Hematopoietic multipotent progenitor cell treated with erythropoietin and hydrocortisone succinate and interleukin-3 and kit ligand, for 17 days (in vitro differentiated cells): ENCODE measurements at places on chromosomes 6 and 20.

GRCh38 chr20:34112600-34113101, 608 bp upstream of the EIF2S2 start:
- DNase-seq: no peak

GRCh38 chr6:75275067-75275466, 9.5 kb downstream of the TMEM30A start:
- DNase-seq: no peak

GRCh38 chr6:76124018-76124417, 51.6 kb upstream of the IMPG1 start:
- no peak for DNase-seq

DNA sequence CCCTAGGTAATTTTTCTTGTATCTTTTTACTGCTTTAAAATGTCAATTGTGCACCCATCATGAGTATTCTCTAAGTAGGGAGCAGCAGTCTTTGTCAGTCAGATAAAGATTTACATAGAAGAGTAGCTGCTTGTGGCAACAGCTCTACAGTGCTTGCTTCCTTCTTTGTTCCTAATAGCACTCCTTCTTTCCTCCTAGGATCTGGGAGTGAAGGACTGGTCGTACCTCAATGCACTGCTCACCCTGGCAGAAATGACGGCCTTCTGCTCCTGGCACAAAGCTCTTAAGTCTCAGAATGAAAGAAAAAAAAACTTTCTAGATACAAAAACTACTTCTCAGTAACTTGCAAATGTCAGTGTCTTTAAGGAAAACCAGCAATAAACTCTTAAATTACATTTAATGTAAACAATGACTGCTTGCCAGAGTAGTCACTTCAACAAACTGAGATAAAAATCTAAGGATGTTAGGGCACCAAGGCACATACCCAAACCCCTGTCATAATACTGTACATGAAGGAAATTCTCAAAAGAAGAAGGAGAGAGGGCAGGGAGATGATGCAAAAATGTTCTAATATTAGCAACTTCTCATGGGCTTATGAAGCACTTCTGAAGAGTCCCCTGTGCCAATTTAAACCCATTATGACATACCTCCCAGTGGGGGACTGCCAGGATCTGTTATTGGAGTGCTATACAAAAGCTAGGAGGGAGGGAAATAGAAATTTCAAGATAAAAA, 34.0 kb downstream of the NCOA6 start:
- no peak for DNase-seq

DNA sequence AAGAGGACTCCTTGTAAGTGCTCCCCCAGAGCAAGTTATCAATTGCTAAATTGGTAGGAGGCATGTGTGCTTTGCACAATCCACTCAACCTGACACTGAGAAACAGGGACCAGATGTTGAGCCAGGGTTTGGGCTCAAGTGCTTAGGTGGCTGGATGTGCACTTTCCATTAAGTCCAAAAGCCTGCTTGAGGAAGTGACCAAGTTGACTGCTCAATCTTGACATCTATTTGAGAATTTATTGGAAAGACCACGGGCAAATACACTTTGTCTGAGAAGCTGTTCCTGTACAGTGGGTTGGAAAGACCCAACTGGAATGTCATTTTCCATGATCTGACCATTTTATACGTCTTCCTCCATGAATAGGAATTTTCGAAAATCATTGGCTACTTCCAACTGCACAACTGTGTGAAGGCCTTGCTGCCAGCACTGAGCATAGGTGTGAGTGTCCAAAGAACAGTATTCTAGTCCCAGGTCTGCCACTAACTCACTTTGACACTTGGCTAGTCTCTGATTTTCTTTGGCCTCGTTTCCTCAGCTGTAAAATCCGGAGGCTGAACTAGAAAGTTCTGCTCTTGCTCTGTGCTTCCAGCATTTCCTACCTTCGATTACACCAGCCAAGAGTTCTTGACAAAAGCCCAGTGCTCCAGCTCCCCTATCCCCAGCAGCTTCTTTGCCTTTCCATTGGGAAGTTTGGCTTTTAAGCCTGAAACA, 186.9 kb upstream of the ECI2 start:
- no peak for DNase-seq

DNA sequence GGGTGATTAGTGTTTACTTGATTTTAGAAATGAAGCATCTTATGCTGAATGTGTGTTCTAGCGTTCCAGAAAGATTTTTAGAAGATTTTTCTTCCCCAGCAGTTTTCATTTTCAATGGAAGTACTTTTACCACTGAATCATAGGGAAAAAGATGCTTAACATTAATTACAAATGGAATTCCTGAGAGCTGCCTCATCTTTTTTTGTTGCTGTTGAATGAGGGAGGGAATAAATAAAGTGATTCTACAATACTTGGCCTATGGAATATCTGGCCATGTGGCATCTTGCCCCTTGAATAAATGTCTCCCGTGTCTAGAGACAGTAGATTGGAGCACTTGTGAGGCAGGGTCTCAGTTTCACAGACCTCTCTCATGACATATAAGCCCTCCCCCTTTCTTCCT, 44.1 kb upstream of the SLC22A1 start:
- DNase-seq: no peak

DNA sequence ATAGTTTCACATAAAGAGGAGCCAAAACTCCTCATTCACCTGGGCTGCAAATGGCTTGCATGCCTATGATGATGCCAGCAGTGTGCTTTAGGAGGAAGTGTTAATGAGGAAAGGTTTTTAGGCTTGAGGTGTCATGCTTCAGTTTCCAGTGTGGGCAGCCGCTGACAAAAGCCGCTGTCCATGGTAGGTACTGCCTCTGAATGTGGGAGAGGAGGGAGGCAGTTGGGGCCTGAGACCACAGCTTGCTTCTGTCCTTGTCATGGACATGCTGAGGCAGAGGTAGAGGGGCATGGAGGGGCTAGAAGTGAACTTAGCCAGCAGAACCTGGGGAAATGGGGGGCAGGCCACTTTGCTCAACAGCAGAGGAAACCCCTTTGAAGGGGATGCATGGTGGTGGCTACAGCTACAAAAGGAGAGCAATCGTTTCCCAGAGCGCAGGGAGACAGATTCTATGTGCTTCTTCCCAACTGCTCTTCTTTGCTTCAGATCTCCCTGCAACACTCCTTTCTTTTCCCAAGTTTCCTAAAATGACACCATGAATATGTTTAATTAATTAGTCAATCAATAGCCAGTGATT, 372.1 kb upstream of the CNR1 start:
- no peak for DNase-seq

DNA sequence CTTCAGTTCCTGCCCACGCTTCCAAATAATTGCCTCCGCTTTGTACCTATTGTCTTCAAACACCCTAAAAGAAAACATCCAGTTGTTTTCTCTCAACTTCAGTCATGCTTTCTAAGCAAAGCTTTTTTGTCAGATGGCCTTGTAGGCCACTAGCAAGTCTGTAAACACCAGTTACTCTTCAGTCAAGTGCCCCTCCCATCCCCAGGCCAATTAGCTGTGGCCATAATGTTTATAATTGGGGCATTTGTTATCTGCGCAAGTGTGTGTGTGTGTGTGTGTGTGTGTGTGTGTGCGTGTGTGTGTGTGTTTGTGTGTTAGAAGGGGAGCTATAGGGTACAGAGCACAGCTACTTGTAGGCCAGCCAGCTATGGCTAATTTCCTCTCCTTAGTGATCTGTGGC, 272.4 kb upstream of the MARCKS start:
- DNase-seq: no peak

GRCh38 chr6:11700118-11700718, 78.4 kb downstream of the ADTRP start:
- peak; percentile 7 for DNase-seq
